ENCODE measurements at places on chromosomes 6 and 20.

- no peak for DNase-seq
These were observed 10.3 kb downstream of the DUSP15 start for GRCh38 chr20:31859998-31860380.

GRCh38 chr6:169520104-169520503, 181.7 kb downstream of the WDR27 start:
- no peak for DNase-seq

DNA sequence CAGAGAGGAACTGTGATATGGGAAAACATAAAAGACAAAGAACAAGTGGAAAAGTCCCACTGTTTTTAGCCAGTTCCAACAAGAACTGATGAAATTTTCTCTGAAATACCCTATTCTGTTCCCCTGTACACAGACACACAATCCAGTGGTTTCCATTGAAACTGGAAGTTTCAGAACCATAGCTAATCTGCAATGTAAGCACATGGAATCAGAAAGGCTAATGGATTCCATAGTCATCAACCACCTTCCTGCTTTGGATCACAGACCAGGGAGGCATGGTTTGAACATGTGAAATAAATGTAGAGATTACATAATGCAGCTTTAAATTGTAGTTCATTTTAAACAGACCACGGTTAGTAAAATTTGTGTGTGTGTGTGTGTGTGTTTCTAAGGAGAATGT, 242.1 kb downstream of the GJA1 start:
- no peak for DNase-seq

DNA sequence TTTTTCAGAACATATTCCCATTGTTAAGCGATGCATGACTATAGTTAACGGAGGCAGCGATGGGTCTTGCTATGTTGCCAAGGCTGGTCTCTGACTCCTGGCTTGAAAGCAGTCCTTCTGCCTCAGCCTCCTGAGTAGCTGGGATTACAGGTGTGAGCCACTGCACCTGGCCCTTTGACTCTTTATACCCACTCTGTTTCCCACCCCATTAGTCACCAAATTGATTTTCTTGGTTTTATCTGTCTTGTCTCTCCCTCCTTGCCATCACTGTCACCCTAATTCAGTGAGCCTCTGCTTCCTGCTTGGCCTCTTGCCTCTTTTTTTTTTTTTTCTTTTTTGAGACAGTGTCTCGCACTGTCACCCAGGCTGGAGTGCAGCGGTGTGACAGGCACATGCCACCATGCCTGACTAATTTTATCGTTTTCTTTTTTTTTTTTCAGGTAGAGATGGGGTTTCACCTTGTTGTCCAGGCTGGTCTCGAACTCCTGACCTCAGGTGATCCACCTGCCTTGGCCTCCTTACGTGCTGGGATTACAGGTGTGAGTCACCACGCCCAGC, 31.3 kb downstream of the ZFAND3 start:
- no peak for DNase-seq

DNA sequence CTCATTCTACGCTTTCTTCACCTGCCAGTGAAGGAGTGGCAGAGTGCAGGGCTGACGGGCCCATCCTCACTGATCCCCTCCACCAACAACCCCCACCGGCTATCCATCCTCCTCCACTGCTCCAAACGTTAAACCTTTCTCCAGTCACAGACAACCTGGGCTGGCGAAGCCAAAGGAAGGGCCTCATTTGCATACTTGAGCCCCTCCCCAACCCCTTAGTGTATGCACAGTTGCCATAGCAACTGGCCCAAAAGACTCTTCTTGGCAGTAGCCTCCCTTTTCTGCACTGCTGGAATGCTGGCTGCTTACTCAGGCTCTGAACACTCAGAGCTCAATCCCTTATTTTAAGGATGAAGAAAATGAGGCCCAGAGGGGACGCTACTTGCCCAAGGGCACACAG, 130.3 kb downstream of the GRM4 start:
- DNase-seq: no peak

DNA sequence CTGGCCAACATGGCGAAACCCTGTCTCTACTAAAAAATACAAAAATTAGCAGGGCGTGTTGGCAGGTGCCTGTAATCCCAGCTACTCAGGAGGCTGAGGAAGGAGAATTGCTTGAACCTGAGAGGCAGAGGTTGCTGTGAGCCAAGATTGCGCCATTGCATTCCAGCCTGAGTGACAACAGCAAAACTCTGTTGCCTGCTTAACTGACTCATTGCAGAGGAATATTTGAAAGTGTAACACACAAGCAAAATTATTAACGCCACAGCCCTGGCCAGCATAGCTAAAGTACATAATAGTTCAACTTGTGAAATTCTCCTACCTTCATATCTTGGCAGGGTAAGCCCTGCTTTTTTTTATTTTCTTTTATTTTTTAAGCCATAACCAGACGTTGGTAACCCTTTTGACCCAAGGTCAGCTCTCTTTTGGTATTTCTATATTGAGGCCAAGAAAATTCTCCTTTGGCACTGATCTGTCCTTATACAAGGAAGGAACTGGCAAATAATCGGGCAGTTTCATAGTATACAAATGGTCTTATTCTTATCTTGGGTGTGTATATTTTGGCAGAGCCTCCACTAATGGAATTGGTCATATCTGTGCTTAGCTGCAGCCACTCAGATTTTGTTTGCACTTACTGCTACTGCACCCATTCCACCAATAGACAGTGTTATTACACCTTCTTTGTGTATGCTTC, 4.0 kb upstream of the ADGRF5 start:
- no peak for DNase-seq

GRCh38 chr6:109036574-109037294, 57.9 kb downstream of the SESN1 start:
- no peak for DNase-seq

DNA sequence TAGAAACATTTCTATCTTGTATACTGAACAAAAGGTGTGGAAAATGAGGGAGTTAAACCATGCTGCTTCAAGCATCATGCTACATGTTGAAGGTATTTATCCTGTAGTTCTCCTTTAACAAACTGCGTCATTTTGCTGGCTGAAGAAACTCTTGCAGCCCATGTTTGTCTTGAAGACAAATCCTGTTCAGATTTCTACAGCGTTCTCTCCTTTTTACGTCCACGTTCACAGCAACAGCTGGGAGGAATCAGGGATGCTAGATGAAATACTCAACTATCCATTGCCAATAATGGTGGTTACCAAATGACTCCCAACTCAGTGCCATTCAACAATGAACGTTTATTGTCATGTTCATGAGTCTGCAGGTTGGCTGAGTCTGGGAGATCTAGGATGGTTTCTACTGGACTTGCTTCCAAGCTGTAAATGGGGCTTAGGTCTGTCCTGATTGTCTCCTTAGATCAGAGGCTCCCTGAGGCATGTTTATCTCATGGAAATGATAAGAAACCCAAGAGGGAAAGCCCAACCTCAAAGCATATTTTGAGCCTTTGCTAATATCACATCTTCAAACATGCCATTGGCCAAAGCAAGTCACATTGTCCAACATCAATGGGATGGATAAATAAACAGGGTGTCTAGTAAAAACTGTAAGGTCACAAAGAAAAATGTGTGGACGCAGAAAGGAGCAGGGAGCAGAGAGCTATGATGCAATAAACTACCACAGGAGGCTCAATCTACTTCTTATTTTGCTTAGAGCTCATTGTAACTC, 2.7 kb upstream of the PLCB1 start:
- no peak for DNase-seq

DNA sequence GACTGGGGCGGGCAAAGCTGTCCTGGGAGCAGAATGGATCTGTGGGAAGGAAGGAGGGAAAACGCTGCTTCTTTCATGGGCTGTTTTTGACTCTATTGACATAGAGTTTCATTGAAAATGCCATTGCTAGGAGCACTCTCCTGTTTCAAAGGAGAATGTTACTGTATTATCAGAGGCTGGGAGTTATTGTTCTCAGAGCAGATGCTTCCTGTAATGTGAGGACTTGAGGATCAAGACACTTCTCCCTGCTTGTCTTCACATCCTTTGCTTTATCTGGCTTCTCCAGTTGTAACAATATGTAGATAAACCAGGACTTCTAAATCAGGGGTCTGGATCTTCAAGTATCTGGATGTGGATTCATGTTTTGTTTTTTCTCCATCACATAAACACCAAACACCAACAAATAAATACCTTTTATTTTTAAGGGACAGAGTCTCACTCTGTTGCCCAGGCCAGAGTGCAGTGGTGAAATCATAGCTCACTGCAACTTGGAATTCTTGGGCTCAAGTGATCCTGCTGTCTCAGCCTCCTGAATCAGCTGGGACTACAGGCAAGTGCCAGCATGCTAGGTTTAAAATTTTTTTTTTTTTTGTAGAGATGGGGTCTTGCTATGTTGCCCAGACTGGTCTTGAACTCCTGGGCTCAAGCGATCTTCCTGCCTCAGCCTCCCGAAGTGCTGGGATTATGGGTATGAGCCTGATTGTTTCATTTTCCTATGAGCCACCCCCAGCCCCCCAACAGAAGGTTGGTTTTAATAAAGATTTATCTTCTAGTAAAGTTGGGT, 3.9 kb downstream of the CD109 start:
- DNase-seq: no peak

GRCh38 chr6:89297695-89298351, 17.3 kb downstream of the GABRR2 start:
- no peak for DNase-seq

GRCh38 chr6:95143408-95144180, 433.7 kb upstream of the MANEA start:
- DNase-seq: no peak

GRCh38 chr20:10660661-10661060, 13.1 kb downstream of the JAG1 start:
- DNase-seq: no peak

DNA sequence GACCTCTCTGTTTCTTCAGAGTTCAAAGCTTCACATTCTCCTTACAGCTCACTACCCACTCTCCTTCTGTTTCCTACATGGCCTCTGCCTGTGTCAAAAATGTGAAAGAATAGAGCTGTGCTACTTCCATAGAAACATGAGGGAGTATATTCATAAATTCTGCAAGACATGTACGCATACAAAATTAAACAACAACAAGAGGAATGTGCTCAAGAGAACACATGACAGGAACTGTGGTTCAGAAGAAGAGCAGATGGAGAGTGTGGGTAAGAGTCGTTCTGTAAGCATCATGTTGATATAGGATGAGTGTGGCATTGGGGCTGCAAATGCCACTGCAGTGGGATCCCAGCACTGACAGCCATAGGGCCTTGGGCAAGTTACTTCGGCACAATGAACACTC, 266.6 kb upstream of the SASH1 start:
- no peak for DNase-seq

DNA sequence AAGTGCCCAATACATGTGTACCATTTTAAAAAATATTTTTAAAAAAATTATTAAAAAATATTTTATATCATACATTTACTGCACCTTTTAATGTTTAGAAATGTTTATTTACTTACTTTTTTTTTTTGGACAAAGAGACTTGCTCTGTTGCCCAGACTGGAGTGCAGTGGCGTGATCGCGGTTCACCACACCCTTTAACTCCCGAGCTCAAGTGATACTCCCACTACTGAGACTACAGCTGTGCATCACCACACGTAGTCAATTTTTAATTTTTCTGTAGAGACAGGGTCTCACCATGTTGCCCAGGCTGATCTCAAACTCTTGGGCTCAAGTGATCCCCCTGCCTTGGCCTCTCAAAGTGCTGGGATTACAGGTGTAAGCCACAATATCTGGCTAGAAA, 9.2 kb upstream of the SIRPG start:
- DNase-seq: no peak

DNA sequence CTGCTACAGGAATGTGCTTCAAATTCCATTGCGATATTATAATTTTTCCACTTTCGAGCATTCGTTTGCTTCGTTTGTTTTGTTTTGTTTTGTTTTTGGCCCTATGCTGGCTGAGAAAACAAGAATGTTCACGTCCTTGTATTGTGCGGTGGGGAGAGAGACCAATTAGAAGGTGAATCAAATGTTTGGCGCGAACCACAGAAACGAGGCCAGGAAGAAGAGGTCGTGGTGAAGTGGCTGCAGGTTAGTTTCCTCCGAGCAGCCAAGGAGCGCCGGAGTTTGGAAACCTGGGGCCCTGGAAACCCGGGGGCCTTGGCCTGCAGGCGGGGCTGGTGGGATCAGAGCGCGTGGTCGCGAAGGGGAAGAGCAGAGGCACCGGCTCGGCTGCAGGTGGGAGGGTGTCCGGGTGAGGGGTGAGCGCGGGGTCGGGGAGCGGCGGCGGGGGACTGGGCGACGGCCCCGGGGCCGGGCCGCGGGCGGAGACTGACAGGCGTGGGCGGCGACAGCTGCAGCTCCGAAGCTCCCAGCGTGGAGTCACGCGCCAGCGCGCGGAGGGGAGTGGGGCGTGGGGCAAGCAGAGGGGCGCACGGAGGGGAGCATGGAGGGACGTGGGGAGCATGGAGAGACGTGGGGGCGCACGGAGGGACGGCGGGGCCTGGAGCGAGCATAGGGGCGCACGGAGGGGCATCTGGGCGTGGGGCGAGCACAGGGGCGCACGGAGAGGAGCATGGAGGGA, 141.5 kb upstream of the PDE10A start:
- no peak for DNase-seq

DNA sequence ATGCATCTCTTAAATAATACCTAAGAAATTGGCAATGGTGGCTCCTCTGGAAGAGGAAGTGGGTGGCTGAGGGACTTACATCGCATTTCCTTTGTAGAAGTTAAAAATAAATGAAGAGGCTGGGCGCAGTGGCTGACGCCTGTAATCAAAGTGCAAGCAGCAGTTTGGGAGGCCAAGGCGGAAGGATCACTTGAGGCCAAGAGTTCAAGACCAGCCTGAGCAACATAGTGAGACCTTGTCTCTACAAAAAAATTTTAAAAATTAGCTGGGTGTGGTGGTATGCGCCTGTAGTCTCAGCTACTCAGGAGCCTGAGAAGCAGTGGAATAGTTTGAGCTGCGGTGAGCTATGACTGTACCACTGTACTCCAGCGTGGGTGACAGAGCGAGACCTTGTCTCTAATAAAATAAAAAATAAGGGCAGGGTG, 12.2 kb upstream of the NCOA3 start:
- DNase-seq: no peak

DNA sequence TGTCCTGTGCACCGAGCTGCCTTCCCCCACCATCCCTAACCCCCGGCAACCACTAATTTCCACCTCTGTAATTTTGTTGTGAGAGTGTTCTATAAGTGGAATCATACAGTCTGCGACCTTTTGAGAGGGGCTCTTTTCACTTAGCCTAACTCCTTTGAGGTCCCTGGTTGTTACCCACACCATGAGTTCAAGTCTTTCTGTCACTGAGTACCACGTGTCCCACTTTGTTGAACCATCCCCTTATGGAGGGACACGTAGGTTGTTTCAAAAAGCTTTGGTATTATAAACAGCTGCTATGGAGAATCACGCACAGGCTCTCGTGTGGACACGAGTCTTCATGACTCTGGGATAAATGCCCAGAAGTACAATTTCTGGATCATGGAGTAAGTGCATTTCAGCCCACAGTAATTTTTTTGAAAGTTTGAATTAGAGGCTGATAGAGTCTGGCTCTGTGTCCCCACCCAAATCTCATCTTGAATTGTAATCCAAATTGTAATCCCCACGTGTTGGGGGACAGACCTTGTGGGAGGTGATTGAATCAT, 9.5 kb downstream of the FAM209B start:
- no peak for DNase-seq

DNA sequence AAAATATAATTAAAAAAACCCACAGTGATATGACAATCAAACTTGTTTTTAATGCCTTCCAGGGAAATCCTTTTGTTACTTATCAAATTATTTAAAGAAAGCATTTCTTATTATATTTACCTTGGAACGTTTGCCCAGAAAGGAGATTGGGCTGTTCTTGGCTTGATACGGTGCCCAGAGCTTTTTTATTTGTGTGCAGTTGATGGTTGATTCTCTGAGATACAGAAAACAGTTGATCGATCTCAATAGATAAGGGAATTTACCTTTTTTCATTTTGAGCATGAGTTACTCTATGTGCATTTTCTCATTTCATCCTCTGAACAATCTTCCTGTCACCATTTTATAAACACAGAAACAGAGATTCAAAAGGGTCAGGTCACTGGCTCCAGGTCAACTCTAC, 72.5 kb upstream of the NEDD9 start:
- DNase-seq: no peak

Measured in NCI-H526 treated with DMSO at 0.1 percent for 48 hours (cell line).